HTR-8/SVneo (cell line): ENCODE measurements at places on chromosomes 6 and 20.
A peak's percentile ranks its signal among the peaks of the same experiment; 100 is the strongest.

DNA sequence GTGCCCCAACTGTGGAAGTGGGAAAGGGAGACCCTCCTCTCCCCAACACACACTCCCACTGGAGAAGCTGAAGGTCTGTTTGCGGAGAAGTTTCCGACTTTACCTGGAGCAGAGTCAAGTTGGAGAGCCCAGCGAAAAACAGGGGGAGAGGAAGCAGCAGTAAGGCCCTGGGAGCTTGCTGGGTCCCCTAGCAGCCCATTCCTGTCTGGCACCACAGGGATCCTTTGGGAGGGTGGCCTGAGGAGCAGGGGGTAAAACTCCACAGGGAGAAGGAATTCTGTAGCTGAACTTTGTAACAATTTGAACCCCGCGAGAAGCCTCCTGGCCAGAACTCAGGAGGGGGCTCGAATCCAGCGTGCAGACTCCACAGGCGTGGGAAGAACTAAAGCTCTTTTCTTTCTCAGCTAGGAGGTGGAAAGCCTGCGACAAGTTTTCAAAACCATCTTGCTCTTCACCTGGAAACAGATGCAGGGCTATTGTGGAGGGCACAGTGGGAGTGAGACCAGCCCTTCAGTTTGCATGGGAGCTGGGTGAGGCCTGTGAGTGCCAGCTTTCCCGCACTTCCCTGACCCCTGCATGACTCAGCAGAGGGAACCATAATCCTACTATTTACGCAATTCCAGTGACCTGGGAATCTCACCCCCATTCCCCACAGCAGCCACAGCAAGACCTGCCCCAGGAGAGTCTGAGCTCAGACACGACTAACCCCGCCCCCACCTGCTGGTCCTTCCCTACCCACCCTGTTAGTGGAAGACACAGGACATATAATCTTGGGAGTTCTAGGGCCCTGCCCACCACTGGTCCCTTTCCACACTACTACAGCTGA lies 25.8 kb downstream of the SERPINB9 start:
- DNase-seq, result peak; percentile 44

DNA sequence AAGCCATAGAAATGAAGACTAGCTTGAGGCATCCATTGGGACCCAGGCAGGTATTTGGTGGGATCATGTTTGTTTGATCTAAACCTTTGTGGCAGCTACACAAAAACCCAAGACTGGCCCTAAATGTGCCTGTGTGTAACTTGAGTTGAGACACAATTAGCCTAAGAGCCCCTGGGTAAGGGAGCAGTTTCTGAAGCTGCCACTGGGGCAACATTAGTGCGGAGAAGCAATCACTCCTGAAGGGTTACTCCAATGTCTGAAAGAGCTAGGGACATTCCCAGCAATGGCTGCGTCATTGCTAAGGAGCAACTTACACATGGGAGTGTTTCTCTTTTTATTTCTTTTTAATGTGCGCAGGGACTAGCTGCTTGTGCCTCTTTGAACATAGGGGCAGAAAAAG lies 67.9 kb upstream of the EEF1E1 start:
- no peak for DNase-seq

DNA sequence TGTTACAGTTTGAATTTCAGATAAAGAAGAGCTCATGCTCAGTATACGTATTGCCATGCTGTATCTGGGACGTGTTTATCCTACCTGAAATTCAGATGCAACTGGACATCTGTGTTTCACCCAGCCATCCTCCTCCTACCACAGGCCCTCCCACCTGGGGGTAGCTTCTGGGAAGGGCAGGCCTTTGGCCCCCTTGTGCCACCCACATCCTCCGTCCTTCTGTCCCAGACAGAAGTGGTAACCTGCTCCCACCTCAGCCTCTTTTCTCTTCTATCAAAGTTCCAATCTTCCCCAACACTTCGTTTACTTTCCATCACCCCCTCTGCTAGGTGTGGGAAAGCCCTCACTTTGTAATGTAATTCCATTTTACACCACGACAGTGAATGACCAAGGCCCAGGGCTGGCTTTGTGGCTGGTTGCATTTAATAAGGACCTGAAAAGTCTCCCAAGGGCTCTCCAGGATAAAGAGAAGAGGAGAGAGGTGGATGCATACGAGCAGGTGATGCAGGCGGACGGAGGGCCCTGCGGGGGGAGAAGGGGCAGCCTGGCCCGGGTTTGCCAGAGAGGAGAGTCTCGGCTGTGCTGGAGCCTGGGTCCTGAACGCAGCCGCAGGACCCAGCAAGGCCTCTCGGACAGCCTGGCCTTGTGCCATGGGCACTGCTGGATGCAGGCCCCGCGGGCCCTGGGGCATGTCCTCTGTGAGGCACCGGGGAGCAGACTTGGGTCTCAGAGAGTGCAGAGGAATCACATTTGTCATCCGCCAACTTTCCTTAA lies 98.4 kb downstream of the PSMB1 start:
- no peak for DNase-seq

DNA sequence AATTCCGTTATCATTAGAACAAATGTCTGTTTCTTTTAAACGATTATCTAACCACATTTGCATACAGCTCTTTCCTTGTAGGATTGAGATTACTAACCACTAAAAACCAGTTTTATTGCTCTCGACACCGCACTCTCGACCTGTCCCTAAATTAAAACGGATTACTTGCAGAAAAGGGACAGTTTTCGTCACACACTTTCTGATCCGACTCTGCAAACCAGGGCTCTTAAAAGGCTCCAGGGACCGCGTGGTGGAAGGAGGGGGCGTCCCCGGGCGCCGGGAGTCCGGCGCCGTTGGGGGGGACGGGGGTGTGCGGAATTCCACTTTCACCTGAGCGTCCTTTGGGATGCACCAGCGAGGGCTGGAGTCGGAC lies 731 bp downstream of the MAK start:
- DNase-seq, result no peak

DNA sequence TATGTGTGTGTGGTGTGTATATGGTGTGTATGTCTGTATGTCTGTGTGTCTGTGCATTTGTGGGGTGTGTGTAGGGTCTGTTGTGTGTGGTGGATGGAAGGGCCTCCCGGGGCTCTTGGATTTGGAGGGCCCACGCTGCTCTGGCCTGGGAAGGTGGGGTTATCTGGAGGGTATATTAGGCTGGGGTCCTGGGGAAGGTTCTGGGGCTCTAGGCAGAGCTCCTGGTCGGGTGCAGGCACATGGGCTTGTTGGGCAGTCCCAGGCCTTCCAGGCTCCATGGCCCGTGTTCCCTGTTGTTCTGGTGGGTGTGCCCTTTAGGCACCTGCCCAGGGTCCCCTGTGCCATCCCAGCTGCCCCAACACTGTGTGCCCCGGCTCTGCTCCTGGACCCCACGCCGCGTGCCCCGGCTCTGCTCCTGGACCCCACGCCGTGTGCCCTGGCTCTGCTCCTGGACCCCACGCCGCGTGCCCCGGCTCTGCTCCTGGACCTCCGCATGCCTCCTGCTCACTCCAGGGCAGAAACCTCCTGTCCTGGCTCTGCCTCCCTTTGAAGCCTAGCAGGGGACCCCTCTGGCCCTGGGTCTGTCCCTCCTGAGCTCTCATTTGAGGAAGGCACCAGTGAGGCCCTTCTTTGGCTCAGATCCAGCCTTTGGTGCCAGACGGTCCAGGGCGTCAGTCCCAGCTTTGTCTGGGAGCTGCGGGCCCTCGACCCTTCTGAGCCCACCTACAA lies 10.2 kb upstream of the MYT1 start:
- DNase-seq, result no peak

DNA sequence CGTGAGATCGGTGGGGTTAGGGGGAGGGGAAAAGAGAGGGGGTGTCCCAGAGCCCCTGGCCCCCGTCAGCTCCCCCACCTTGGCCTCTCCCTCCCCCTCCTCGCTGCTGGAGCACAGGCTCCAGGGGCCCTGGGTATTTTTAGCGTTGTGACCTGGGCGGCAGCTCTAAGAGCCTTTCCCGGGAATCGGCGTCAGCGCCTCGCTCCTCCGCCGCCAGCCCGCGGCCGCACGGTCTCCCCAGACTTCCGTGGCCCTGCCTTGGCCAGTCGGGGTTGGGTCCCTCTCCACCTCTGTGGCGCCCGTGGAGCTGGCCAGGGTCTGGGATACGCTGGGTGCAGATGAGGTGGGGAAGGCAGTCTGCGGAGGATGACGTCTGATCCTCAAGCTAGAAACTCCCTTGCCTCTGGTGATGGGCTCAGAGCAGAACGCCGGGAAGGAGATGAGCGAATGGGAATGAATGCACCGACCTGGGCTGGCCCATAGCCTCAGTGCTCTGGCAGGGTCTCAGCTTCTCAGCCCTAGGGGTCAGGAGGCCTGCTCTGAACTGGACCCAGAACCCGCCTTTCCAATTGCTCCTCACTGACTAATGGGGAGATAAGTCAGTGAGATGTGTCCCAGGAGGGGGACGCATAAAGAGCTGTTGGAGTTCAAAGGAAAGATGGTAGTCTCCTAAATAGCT lies 883 bp upstream of the DBNDD2 start:
- DNase-seq, result peak; percentile 41

DNA sequence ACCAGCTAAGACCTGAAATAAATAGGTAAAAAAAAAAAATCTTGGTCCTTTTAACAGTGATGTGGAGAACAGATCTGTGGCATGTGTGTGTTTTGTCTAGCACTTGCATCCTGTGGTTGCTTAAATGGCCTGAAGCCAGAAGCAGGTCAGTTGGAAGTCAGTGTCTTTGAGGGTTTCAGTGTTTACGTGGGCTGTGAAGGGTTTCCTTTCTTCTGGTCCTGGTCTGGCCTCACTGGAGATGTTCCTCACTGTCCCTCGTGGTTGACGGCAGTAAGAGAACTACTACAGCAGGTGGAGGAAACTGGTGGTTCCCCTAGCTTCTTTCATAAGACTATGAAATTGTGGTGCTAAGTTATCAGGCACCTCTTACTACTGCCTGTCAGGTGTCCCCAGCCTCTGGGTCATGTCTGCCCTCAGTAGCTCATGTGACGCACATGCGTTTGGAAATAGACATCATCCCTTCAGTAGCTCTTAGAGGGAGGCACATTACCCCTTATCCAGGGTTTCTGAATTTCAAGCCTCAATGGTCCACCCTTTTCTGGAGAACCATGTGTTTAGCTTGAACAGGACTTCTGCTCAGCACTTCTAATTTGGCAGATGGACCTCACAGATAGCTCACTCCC lies 59.4 kb upstream of the SCP2D1 start:
- no peak for DNase-seq

GRCh38 chr6:113629256-113629655 lies 227.9 kb upstream of the MARCKS start:
- DNase-seq, result no peak

DNA sequence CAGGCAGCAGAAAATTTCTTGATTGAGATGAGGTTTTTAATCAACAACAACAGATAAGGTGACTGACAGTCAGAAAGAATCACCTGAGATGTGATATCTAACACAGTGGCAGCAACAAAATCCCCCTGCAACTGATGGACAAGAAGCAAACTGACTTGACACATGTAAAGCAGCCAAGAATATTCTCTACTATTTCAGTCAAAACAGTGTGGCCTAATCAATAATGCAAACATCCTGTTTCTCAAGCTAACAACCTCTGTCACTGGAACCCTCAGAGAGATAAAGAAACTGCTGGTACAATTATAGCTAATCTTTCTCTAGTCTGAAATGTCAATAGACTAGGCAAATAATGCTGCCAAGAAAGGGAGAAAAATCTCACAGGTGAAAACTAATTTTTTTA lies 4.6 kb upstream of the CGA start:
- DNase-seq, result no peak

DNA sequence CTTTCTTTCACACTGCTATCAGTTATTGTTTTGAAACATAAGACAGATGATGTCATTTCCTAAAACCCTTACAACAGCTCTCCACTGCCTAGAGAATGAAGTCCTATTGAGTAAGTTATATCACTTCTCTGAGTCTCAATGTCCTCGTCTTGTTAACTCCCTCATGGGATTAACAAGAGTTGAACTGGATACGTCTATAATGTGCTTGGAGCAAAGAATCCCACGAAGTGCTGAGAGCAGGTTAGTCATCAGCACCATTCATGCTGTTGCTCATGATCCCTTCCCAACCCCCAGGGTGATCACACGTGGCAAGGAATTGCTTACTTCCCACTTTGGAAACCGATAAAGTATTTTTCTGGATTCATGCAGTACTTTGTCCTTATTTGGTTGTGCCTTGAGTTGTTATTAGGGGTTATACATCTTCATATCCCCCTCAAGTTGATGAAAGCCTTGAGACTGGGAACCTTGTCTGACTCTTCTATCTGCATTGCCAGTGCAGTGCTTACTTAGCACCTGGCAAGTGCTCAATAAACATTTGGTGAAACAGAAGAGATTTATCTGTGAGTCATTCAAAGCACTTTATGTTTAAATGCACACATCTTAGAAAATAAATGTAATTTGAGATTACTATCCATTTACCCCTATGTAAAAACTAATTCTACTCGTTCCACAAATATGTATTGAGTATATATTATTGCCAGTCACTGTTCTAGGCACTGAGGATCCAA lies 487.5 kb downstream of the EPM2A start:
- DNase-seq, result peak; percentile 45

GRCh38 chr6:164419099-164419498 lies 890.3 kb downstream of the C6orf118 start:
- DNase-seq, result no peak

DNA sequence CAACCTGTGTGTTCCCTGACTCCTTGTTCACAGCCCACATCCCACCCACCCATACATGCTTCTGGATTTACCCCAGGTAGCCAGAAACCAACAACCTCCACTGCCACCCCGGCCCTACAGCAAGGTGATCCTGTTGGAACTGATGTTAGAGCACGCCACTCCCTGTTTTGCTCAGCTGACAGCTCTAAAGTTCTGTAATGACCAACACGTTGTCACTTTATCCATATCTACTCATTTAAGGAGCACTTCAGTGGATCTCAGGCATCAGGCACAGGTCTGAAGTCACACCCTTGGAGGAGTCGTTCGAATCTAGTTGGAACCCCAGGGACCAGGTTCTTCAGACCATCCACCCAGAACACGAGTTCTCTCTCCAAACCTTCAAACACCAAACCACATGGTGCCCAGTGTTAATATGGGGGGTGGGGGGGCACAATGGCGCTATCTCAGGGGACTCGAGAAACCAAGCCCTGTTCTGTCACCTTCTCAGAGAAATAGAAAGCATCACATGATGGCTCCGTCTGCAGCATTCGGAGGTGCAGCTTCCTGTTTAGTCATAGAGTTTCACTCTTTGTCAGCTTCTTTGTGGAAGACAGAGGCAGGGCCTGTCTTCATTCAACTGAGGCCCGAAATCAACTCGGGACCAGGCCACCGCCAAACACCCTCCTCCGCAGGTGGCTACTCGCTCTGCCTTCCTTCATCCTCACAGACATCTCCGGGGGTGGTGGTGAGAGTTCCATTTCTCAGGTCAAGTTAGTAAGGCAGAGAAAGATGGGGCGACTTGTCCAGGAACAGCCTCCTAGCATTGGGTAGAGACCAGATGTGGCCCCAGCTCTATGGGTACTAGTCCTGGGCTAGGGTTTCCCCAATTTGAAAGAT lies 142.2 kb downstream of the NFATC2 start:
- DNase-seq, result no peak

GRCh38 chr20:10713161-10713560 lies 39.4 kb upstream of the JAG1 start:
- no peak for DNase-seq

- DNase-seq, result no peak
These were observed 16.8 kb downstream of the MRAP2 start for GRCh38 chr6:84050408-84050807.
